AG04450 (cell line): ENCODE measurements at places on chromosomes 12 and 14. TPM values are rescaled to one million over a fixed set of nuclear protein-coding genes. Genes with fewer than 3 reads are reported as not detected.
A peak's percentile ranks its signal among the peaks of the same experiment; 100 is the strongest.

The IFNG-AS1 gene
- not detected in 2 replicates for polyA plus RNA-seq

GRCh38 chr14:78103271-78103670 lies 66.9 kb upstream of the NRXN3 start:
- no peak for DNase-seq

GRCh38 chr12:88538250-88538649 lies 42.0 kb downstream of the KITLG start:
- DNase-seq: no peak

DNA sequence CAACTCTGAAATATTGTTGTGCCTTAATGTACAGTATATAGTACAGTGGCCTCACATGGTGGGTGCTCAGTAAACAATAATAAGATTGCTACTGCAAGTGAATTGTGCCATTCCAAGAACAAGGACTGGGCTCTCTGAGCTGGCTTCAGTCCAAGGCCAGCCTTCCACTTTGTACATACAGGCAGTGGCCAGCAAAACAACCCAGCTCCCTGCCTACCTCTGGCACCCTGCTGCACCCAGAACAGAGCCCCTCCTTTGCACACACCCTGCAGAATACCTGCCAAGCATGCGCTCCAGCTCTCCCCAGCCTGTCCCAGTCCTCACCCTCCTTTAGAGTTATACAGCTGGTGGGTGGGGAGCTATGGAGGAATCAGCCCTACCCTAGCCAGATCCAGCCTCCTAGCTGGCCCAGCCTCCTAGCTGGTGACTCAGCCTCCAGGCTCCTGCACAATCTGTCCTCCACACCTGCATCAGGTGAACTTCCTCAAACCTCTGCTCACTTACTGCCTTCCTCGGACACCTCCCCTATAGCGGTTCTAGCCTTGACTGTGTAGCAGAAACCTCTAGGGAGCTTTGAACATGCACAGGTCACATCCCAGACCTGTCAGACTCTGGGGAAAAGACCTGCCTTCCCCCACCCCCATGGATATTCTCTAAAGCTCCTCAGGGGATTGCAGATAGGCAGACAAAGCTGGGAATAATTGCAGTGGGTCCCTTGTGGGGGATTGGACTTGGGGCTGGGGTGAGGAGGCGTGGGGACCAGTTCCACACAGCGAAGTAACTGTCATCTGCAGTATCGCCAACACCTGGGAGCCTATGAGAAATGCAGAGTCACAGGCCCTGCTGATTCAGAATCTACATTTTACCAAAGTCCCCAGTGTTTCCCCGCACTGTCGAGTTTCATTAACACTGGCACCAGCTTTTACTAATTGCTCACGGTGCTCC lies 17.9 kb downstream of the ZDHHC22 start:
- DNase-seq: no peak

The TAS2R9 gene
- not detected in 2 replicates for polyA plus RNA-seq

GRCh38 chr14:51367600-51367931 lies 127.5 kb downstream of the TMX1 start:
- peak; percentile 23 for DNase-seq

- no peak for DNase-seq
These were observed 197.4 kb upstream of the SLC38A2 start for GRCh38 chr12:46569826-46570439.

GRCh38 chr14:68771631-68772030 lies 21.2 kb downstream of the ZFP36L1 start:
- no peak for DNase-seq

DNA sequence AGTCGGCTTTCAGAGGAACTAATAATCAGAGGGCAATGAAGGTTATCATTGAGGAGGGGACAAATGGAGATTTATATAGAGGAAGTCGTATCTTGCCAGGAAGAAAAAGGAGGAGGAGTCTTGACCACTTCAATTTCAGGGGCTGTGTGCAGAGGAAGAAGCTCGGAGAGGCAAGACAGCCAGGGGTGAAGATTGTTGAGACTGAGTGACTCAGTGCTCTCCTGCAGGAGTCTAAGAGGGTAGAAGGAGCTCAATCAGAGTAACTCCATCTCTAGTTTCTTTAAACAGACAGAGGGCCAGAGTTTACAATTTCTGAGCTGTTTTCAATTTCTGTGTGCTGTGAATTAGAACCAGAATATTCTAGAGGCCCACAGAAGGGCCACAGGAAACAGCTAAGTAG lies 439.3 kb upstream of the PRICKLE1 start:
- peak; percentile 18 for DNase-seq

GRCh38 chr12:13891902-13892301 lies 89.5 kb downstream of the GRIN2B start:
- no peak for DNase-seq

The CLEC9A gene
- polyA plus RNA-seq: not detected in 2 replicates

- DNase-seq: no peak
These were observed 25.7 kb upstream of the COCH start for GRCh38 chr14:30848449-30849240.

The CYP27B1 gene
- 0.22 and 0.29 TPM in 2 replicates for polyA plus RNA-seq

GRCh38 chr12:24698972-24699371 lies 249.9 kb downstream of the BCAT1 start:
- no peak for DNase-seq

GRCh38 chr14:84783511-84783910 lies 746.4 kb upstream of the FLRT2 start:
- no peak for DNase-seq

The DDX23 gene
- polyA plus RNA-seq: 56.6 and 57.4 TPM in 2 replicates

GRCh38 chr12:132427999-132428935 lies 61.7 kb upstream of the FBRSL1 start:
- no peak for DNase-seq

DNA sequence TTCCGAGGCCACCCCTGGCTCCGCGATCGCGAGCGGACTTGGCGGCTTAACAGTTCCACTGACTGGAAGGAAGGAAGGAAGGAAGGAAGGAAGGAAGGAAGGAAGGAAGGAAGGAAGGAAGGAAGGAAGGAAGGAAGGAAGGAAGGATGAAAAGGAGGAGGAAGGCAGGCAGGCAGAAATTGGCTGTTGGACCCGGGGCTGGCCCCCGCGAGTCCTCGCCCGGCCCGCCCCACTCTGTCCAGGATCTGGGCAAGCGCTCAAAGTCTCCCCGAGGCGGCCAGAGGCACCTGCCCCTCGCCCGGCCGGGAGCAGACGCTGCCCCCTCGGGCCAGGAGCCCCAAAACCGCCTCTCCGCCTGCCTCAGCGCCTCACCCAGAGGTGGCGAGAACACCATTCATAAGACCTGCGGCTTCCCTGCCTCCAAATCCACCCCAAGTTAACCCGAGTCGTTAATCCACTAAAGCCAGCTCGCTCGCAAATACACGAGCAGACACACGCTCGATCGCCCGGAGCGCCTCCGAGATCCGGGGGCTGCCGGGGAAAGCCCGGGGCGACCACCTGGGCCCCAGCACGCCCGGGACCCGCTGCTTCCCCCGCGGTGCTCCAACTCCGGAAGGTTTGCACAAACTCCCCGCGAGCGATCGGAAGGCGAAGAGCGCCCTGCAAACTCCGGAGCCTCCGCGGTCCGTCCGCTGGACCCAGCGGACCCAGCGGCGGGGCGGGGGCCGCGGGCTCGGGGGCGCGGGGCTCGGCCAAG lies 844 bp downstream of the DPF3 start:
- DNase-seq: no peak

DNA sequence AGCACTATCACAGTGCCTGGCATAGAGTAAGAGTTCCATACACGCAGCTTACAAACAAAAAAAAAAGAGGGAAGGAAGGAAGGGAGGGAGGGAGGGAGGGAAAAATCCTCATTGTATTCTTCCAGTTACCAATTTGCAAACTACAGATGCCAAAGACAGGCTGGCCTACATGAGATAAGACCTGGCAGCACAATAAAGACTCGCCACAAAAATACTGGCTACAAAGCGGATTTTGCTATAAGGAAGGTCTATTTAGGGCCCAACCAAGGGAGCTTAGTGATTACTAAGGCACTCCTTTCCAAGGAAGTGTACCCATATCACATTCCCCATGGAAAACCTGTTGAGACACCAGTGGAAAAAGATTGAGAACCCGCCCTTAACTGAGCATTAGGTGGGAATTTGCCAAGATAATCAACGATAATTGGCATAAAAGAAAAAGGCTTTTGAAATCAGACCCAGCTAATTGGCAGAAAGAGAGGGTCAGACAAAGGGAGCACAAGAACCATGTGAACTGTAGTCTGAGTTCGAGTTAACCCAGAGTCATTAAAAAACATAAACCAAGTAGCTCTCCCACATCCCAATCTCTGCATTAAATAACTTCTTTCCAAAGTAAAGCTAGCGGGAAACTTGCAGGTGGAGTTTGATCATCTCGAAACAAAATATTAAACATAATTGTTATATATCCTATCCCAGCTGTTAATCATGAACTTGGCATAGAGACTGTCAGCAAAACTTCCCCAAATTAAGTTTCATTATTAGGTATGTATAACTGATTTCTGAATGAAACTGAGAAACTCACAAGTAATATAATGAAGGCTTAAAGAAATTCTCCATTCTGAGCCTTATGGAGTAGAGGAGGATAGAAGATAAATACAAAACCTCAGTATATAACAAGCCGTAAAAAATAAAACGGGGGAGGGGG lies 50.1 kb downstream of the PHLDA1 start:
- no peak for DNase-seq

- no peak for DNase-seq
These were observed 54.4 kb downstream of the RALGAPA1 start for GRCh38 chr14:35754671-35755070.

GRCh38 chr14:29529418-29529817 lies 398.2 kb downstream of the PRKD1 start:
- no peak for DNase-seq

GRCh38 chr14:25431211-25432076 lies 381.5 kb upstream of the STXBP6 start:
- no peak for DNase-seq

DNA sequence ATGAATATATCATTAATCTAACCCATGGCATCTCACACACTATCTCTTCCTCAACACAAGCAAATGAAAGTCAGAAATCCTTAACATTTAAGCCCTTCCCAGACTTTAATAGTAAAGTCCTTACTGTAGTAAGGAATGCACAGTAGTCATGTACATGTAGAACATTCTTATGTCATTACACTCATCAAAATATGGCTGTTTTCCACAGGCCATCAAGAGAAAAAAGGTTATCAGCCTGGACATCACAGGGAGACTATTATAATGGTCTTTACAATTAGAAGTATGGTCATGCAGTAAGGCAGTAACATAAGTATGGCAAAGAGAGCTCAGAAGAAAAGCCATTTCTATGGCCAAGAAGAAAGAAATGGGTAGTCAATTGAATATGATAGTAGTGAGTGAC lies 121.2 kb downstream of the SLC6A15 start:
- DNase-seq: no peak

- DNase-seq: no peak
These were observed 3.0 kb downstream of the SSTR1 start for GRCh38 chr14:38210587-38211216.

The TRPV4 gene
- polyA plus RNA-seq: 5.2 and 6.8 TPM in 2 replicates

DNA sequence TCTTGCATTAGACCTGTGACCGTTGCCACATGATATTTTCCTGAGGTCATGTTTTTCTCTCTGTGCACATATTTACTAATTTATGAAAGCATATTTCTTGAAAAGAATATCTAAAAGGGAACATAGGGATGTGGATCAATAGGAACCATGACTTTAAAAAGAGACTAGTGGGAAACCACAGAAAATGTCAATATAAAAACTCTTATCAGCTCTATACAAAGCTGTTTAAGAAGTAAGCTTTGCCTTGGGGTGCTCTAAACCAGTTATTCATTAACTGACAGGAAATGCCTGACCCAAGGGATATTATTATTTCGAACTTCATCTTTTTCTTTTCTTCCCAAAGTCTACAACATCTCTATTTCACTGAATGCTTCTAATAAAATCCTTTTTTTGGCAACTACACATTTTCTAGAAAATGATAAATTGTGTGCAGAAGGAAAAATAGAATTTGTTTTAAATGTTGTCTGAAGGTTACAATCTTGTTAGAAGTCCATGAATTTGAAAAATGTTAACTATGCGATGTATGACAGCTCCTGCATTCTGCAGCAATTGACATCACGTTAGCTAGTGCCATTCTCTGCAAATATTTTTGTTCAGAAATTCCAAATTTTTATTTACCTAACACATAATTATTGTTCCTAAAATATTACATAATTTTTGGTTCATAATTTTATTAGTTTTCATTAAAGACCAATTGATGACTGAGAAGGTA lies 345.0 kb downstream of the SLC16A7 start:
- DNase-seq: no peak

GRCh38 chr12:117551665-117552064 lies 190.2 kb upstream of the NOS1 start:
- DNase-seq: no peak

GRCh38 chr12:87802721-87803011 lies 226.5 kb downstream of the C12orf50 start:
- no peak for DNase-seq

GRCh38 chr14:89088530-89088929 lies 264.1 kb downstream of the TTC8 start:
- no peak for DNase-seq

DNA sequence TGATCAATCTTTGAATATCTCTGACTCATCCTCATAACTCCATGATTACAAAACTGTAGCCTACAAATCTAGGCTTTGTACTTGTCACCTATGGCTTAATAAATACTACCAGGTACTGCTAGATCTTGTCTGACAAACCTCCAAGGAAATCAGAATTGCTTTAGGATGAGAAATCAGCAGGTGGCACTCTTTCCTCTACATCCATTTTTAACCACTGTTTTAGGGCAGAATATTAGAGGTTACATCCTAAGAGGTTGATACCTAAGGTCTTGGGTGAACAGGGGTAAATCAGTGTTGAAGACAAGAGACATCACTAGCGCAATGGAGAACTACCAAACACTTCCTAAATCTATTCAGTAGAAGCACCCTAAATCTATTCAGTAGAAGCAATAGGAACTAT lies 63.1 kb upstream of the SOX5 start:
- no peak for DNase-seq

DNA sequence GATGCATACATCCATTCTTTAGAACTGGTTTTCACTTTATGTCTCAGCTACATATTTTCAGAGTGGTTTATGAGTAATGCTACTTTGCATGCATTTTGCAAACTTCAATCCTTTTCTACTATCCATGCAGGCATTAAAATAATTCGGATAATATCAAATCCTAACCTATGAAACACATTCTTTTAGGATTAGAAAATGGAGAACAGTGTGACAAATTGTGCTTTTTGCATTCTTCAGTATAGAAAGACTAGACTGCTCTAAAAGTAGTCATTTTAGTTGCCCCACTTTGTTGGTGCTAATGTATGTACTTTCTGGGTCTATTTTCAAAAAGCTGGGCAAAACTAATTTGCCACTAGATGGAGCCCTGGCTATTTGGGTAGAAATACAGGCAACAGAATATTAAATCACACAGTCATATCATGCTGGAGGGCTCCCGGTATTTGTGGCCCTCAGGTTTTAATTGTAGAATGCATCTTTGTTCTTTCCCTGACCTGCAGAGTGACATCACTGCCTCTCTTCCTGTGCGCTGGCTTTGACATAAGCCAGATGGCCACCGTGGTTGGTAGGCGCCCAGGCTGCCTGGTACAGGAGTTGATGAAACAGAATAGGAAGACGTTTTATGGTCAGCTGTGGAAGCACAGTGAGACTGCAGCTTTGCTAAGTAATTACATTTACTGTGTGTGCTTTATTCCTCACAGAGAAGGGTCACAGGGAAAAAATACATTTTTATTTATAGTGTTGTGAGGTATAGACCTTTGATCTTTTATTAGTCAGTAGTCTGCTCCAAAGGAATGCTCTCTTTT lies 28.1 kb downstream of the MSRB3 start:
- DNase-seq: peak; percentile 39

- no peak for DNase-seq
These were observed 18.8 kb downstream of the SLC35F4 start for GRCh38 chr14:57847096-57847495.

The PPTC7 gene
- 9.3 and 11.4 TPM in 2 replicates for polyA plus RNA-seq

- no peak for DNase-seq
These were observed 337.1 kb upstream of the OR4E1 start for GRCh38 chr14:22010545-22011252.
